Stimulated activated naive CD8-positive, alpha-beta T cell treated with anti-CD3 and anti-CD28 coated beads, Interleukin-15, amount 100 ng/mL, for 72 hours (primary cell): ENCODE measurements at places on chromosomes 3 and 15.

DNA sequence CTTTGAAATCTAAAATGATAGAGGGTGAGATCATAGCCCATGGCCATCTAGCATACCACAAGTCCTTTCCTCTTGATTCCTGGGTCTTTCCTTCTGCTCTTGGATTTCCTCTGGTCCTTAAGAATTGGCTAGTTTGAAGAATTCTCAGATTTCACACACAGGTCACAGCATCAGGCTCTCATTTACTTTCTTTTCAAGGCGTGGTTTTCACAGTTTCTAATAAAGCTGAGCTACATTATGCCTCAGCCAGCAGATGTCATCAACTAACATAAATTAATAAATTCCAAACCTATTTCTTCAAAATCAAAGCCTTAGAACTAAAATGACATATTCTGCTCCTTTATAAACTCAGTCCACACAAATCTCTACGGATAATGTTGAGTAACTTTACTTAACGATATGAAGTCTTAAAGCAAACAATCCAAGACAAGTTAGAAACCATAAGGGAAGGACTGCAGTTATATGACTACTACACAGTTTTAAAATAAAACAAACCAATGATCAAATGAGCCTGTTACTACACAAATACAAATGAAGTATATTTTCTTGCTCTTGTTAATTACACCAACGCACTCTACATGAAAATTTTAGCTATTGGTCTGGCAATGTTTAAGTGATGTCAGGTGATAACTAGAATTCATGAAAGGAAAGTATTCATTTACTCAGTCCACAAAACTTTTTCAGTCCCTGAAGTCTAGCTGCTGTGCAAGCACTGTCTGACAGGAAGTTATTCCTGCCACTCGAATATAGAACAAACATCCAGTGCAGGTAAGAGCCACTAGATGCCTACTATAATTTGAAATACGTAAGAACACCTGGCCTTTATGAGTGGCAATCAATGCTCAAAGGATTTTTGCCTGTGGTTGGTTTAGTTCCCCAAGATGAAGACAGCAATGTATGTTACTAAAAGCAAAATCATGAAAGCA, 9.2 kb downstream of the CCDC14 start:
- no peak for DNase-seq

GRCh38 chr3:71225002-71225684, 358.4 kb downstream of the FOXP1 start:
- no peak for DNase-seq

DNA sequence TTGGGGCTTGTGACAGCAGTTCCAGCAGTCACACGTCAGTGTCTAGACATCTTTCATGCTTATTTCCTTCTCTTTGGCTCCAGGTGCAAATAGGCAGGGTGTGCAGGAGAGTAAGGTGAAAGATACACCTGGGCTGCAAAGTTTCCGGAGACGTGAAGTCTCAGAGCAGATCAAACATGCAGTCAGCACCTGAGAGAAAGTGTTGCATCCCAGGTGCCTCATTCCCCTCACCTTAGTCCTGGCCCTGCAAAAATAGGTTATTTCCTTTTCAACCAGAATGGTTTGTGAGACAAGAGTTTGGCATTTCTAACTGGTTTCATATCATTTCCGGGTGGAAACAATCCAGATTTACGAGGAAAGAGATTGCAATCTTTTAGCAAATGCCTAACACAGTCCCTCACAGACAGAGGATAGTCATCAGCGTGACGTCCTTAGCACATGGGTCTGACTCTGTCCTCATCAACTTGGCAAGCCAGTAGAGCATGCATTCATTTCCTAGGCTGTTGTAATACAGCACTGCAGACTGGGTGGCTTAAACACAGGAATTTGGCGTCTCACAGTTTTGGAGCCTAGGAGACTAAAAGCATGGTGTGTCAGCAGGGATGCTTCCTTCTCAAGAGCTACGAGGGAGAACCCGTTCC, 58.2 kb upstream of the ARRDC4 start:
- DNase-seq, result no peak

DNA sequence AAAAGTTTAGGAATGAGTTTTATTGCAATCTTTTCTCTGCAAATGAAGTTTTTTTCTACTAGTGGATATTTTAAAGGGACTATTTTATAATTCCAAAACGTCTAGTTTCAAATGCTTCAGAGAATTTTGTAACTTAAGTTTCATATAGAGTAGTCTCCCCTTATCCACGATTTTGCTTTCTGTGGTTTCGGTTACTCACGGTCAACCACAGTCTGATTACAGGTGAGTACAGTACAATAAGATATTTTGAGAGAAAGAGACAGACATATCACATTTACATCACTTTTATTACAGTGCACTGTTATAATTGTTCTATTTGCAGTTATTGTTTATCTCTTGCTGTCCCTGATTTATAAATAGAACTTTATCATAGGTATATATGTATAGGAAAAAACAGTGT, 7.4 kb upstream of the EOGT start:
- no peak for DNase-seq

GRCh38 chr15:39661776-39662175, 80.9 kb downstream of the THBS1 start:
- DNase-seq, result no peak

DNA sequence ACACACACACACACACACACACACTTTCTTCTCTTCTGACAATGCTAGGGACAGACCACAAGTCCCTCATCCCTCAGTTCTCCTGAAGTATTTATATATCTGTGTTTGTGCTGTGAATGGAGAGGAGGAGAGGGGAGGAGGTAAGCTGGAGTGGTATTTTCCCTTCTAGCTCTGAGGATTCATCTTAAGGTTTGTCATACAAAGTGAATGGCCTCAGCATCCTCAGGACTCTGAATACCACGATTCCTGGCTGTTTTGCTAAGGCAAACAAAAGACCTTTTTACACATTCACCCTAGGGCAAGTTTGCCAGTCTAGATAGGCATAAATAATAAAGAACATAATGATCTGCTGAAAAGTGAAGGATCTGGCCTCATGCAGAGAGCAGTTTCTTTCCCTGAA, 65.7 kb upstream of the CHMP2B start:
- DNase-seq, result no peak

DNA sequence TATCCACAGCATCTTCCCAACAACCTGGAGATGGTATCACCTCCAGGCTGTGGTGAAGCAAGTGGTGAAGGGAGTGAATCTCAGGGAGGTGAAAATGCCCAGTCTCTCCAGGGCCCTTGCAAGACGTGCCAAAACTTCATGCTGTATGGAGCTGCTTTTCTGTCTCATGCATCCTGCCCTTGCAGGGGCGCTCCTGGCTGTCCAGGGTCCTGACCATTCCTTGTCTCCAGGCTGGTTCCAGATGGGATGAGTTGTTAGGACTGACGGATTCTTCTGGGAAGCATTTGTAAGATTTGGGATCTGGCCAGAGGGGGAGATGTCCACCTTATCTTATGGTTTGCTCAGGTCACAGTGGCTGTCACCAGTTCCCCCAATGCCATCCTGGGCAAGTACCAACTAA, 15.8 kb downstream of the TGM4 start:
- no peak for DNase-seq

- no peak for DNase-seq
Measured at GRCh38 chr3:139491966-139492365, 15.7 kb upstream of the RBP2 start.

GRCh38 chr3:159473206-159473605, 515.4 kb upstream of the IL12A start:
- no peak for DNase-seq

GRCh38 chr3:13294442-13295351, 125.4 kb downstream of the NUP210 start:
- DNase-seq, result no peak

GRCh38 chr3:114436182-114436581, 142.4 kb downstream of the TIGIT start:
- DNase-seq, result no peak

- no peak for DNase-seq
Measured at GRCh38 chr15:41945731-41946130, 26.6 kb downstream of the EHD4 start.

- no peak for DNase-seq
Measured at GRCh38 chr15:39102431-39102830, 478.4 kb upstream of the THBS1 start.

GRCh38 chr3:191743283-191743682, 282.3 kb downstream of the PYDC2 start:
- no peak for DNase-seq

DNA sequence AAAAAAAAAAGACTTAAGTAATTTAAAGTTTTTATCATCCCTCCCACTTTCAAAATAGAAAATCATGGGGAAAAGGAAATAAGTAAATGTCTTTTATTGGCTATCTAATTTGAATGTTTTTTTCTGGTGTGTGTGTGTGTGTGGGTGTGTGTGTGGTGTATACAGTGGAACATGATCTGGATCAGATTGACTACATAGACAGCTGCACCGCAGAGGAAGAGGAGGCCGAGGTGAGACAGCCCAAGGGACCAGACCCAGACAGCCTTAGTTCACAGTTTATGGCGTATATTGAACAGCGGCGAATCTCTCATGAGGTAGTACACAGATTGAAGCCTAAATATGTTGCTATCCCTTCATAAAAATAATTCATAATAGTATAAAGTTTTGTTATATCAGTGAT, 44.5 kb downstream of the LRCH3 start:
- no peak for DNase-seq

DNA sequence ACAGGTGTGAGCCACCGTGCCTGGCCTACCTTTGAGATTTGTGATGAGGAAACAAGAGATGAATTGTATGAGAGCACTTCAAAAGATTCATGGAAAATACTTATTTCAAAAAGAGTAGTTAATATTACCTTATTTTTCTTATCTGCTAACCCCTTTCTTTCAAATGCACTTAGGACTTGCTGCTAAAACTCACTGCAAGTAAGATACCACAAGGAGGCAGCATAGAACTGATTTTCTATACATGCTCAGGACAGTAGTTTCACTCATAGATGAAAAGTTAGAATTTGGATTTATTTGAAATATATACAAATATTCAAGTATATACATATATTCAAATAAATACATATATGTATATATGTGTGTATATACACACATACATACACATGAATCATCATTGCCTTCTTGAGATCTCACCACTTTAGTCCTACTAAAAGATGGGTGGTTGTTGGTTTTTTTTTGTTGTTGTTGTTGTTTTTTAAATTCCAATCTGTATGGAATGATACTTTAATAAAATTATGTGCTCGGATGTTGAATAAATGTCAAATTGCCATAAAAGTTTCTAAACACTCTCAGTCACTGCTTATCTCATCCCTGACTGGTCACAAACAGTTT, 2.4 kb downstream of the CCNDBP1 start:
- DNase-seq, result no peak

GRCh38 chr3:149941186-149941585, 29.5 kb downstream of the PFN2 start:
- DNase-seq, result no peak

GRCh38 chr15:91876187-91876586, 22.7 kb downstream of the SLCO3A1 start:
- no peak for DNase-seq

DNA sequence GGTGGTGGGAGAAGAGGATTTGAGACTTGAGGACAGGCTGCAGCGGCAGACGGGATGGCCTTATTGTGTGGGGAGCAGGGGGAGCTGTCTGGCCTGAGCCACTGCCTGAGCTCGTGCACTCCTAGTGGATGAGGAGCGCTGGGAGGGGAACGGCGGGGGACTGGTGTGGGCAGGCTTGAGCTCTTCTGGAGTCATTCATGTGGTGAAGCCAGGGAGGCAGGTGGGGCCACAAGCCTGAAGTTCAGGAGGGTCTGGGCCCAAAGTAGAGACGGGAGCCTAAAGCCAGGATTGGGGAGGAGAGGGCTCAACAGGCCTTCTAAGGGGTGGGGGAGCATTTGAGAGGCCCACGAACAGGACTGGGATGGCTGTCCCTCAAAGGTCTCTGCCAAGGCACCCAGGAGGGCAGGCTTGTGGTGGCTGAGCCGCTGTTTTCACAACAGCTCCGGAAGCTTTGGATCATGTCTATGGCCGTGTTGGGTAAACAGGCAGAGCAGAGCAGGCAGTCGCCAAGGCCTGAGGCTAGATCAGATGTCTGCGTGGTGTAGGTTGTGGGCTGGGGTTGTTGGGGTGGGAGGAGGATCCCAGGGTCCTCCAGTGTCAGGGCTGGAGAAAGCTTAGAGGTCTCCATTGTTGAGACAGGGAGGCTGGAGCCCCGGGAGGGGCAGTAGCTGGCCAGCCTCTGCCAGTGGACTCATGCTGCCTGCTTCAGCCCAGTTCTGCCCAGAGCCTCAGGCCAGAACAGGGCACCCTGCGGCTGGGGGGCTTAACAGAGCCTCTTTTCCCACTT, 8.2 kb downstream of the PRKCD start:
- DNase-seq, result no peak

DNA sequence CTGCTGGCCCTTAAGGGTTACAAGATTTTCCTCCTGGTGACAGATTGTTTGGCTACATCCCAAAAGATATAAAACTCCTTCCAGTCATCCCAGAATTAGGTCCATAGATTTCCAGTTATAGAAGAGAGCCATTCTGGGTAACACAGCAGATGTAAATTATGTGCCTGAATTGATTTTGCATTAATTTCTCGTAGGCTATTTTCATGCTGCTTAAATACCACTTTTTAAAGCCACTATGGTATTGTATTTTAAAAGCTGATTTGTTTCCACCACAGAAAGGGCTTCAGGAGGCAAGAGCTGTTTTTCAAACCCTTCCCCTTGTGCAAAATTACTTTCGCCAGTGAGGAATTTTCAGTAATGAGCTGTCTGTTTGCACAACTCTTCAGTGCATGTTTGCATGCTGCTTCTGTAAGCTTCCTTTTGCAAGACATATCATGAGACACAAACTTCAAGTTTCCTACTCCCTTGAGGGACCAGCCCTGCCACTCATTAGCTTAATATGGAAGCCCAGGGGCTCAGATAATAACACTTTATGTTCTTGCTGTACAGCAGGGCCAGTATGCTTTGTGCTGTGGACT, 105.4 kb upstream of the TNIK start:
- DNase-seq, result no peak

DNA sequence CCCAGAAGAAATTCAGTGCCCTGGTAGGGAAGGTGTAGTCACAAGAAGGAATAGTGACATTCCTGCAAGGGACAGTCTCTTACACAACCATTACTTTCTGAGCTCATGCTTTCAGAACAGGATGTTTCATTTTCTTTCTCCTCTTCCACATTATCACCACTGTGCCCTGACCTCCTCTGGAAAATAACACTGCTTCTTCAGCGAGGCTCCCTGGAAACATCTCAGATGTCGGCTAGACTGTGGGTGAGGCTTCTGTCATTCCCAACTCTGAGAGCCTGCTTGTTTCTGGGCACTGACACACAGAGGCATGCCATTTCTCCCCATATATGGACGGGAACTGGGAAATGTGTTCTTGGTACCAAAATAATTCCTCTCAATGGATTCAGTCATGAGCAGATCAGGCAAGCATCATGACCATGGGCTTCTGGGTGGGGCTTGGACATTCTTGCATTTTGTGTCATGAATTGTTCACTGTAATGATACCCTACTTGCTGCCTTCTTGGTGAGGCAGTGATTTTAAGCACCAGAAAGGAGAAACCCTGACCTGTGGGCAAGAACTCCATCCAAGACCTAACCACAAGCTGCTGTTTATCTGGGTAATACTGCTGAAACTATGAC, 14.3 kb upstream of the TNFAIP8L3 start:
- no peak for DNase-seq
